Psoas muscle (tissue), 8 donors: ENCODE measurements at places on chromosomes 6 and 20.

GRCh38 chr20:19668418-19668817, 89.6 kb upstream of the RIN2 start:
- no peak for DNase-seq
- H3K27ac ChIP-seq = no peak overlapping the region
- no peak overlapping the region for H3K4me3 ChIP-seq

DNA sequence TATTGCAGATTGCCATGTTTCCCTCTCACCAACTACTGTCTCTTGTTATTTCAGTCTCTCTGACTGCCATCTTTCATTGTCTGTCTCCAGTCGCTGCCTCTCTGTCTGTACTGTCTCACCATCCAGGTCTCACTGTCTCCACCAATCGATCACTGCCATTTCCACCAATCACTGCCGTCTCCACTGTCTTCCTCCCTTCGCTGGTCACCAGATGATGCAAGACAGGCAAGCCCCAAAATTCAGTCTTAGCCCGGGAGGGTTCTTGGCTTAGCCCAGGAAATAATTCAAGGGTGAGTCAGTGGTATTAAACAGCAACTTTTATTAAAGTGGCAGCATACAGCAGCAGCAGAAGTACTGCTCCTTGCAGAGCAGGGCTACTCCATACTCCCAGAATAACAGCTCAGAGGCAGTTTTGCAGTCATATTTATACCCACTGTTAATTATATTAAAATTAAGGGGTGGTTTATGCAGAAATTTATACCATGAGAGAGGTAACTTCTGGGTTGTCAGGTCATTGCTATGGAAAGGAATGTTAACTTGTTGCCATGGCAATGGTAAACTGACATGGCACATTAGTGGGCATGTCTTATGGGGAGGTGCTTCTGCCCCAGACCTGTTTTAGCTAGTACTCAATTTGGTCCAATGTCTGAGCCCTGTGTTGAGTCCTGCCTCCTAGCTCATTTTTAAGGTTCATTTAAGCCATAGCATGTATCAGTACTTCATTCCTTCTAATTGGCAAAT, 23.0 kb upstream of the ECHDC1 start:
- no peaks in the 10 kb centered on the region for H3K27me3 ChIP-seq
- H3K4me3 ChIP-seq = no peak overlapping the region
- no peak for DNase-seq
- H3K27ac ChIP-seq = no peak overlapping the region
- H3K36me3 ChIP-seq = no peaks in the 10 kb centered on the region
- no peaks in the 10 kb centered on the region for H3K4me1 ChIP-seq

DNA sequence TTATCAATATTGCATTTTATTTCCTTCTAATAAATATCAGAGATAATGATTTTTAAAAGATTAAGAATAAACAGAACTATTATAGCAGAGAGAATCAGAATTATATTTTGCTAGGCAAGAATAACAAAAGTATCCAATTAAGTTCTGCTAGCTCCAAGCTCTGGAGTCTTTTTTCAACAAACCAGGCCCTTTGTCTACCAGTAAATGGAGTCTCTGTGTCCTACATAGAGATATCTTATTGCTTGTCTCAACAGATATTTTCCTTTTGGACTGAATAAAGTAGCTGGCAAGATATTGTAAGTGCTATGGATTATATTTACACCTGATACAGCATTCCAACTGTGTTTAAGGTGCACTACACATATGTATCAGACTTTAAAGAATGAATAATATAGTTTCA, 107.1 kb downstream of the DST start:
- no peaks in the 10 kb centered on the region for H3K27me3 ChIP-seq
- H3K27ac ChIP-seq = no peak overlapping the region
- DNase-seq = no peak
- H3K36me3 ChIP-seq = peaks cover 63% of the 10 kb centered on the region

GRCh38 chr20:38536310-38536709, 44.7 kb upstream of the ADIG start:
- no peak for DNase-seq
- no peak overlapping the region for H3K27ac ChIP-seq
- H3K4me3 ChIP-seq = no peak overlapping the region
- no peaks in the 10 kb centered on the region for H3K4me1 ChIP-seq
- H3K27me3 ChIP-seq = no peaks in the 10 kb centered on the region
- H3K36me3 ChIP-seq = peaks cover 20% of the 10 kb centered on the region

DNA sequence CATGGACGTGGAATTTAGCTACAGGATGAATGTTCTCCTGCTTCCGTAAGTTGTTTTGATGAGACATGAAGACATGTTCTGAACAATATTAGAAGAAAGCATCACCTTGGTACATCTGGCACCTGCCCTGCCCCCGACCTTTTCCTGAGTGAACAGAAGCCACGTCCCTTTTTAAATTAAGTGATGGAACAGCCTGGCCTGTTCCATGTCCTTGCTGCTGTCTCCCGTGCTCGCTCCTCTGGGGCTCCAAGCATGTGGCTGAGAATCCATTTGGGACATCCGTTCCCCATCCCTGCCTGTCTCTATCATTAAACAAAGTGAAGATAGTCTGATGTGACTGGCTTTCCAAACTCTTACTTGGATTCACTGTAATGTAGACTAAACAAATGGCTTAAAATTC, 36.4 kb downstream of the ERMARD start:
- no peak overlapping the region for H3K27ac ChIP-seq
- peaks cover 14% of the 10 kb centered on the region for H3K4me1 ChIP-seq
- peaks cover 9% of the 10 kb centered on the region for H3K36me3 ChIP-seq
- no peaks in the 10 kb centered on the region for H3K27me3 ChIP-seq

DNA sequence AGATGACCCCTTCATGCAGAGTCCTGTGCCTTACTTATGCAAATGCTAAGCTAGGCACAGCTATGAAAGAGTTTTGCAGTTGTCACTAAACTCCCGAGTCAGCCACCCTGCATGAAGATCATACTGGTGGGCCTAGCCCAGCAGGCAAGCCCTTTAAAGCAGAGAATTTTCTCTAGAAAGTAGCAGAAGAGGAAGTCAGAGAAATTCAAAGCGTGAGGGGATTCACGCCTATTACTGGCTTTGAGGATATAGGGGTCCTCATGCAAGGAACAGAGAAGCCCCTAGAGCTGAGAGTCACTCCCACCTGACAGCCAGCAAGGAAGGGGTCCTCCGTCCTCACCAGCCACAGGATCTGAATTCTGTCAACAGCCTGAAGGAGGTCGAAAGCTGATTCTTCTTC, 54.6 kb downstream of the MYB start:
- no peak for DNase-seq
- H3K27me3 ChIP-seq = no peaks in the 10 kb centered on the region
- no peak overlapping the region for H3K4me3 ChIP-seq
- H3K4me1 ChIP-seq = no peaks in the 10 kb centered on the region
- H3K27ac ChIP-seq = no peak overlapping the region
- H3K36me3 ChIP-seq = no peaks in the 10 kb centered on the region

DNA sequence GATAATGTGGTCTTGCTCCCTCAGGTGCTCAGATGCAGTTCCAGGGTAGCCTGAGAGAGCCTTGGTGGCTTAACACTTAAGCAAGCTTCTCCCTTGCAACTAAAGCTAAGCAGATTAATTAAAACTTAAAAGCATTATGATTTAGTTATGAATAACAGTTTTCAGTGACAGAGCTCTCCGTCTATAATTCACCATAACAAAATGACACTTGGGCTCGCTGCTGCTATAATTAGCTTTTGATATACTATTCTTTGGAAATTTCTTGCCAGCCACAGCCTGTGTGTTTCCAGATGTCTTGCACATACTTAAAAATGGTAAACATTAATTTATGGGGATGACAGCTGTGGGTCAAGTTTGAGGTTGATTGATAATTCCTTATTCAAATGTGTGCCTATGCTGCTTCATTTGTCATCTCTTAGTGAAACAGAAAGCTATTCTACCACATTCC, 380.5 kb downstream of the TFAP2B start:
- no peaks in the 10 kb centered on the region for H3K27me3 ChIP-seq
- H3K27ac ChIP-seq = no peak overlapping the region
- H3K4me1 ChIP-seq = no peaks in the 10 kb centered on the region
- no peak overlapping the region for H3K4me3 ChIP-seq
- no peak for DNase-seq
- H3K36me3 ChIP-seq = no peaks in the 10 kb centered on the region

- no peak overlapping the region for H3K27ac ChIP-seq
- peaks cover 4% of the 10 kb centered on the region for H3K27me3 ChIP-seq
Observed at GRCh38 chr20:59806578-59806975, 126.9 kb downstream of the SYCP2 start.

- peaks cover 4% of the 10 kb centered on the region for H3K36me3 ChIP-seq
- no peak for DNase-seq
- H3K4me1 ChIP-seq = peaks cover 23% of the 10 kb centered on the region
- H3K27me3 ChIP-seq = no peaks in the 10 kb centered on the region
- peak overlapping the region; percentile 99 for H3K27ac ChIP-seq
Observed at GRCh38 chr6:30325150-30325872, 1.4 kb upstream of the TRIM39 start.

DNA sequence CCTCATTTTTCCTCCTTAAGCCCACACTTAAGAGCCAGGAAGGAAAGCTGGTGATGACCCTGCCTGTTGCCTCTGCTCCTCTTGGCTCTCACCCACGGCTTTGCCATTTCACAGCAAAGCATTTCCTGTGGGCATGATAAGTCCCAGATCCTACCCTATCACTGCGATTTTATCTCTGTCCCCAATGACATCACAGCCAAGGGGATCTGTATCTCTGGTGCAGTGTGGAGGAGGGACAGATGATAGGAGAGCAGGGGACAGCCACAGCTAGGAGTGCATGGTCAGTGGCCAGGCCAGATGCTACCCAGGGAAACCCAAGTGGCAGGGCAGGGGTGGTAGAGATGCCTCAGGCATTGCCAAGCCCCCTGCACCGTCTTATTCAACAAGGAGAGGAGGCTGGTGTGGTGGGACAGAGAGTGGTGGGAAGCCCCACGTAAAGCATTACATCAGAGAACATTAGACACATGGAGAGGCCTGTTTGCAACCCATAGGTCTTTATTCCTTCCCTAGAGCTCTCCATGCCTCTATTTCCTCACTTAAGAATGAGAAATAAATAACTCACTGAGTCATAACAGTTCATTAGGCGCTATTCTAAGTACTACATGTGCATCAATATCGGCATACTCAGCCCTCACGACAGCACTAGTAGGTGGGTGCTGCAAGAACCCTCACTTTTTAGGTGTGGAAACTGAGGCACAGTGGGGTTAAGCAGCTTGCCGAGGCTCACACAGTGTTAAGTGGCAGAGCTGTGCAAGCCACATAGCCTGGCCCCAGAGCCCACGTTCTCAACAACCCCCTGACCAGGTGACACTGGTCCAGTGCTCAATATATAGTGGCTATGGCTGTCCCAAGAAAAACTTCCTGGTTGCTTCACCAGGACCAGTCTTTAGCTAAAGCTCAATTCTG, 4.6 kb downstream of the TFEB start:
- DNase-seq = peak; percentile 47
- H3K27me3 ChIP-seq = no peaks in the 10 kb centered on the region
- peaks cover 74% of the 10 kb centered on the region for H3K4me1 ChIP-seq
- H3K36me3 ChIP-seq = peaks cover 6% of the 10 kb centered on the region

GRCh38 chr6:45326698-45327417, 1.3 kb upstream of the RUNX2 start:
- no peak overlapping the region for H3K27ac ChIP-seq
- H3K27me3 ChIP-seq = no peaks in the 10 kb centered on the region
- DNase-seq = no peak
- H3K4me3 ChIP-seq = no peak overlapping the region

GRCh38 chr6:137277971-137278637, 58.9 kb upstream of the IFNGR1 start:
- H3K4me1 ChIP-seq = no peaks in the 10 kb centered on the region
- H3K27ac ChIP-seq = no peak overlapping the region
- H3K27me3 ChIP-seq = no peaks in the 10 kb centered on the region
- no peak overlapping the region for H3K4me3 ChIP-seq
- H3K36me3 ChIP-seq = no peaks in the 10 kb centered on the region
- DNase-seq = no peak

- no peaks in the 10 kb centered on the region for H3K36me3 ChIP-seq
- no peak for DNase-seq
- peaks cover 15% of the 10 kb centered on the region for H3K4me1 ChIP-seq
- H3K27ac ChIP-seq = no peak overlapping the region
Observed at GRCh38 chr20:32451682-32452461, 93.7 kb downstream of the ASXL1 start.
